Stimulated activated CD4-positive, alpha-beta T cell treated with anti-CD3 and anti-CD28 coated beads, Interleukin-15, amount 100 ng/mL, for 24 hours (primary cell): ENCODE measurements at places on chromosomes 12 and 14.

- no peak for DNase-seq
These were observed 112.2 kb downstream of the CHST11 start for GRCh38 chr12:104568935-104569334.

DNA sequence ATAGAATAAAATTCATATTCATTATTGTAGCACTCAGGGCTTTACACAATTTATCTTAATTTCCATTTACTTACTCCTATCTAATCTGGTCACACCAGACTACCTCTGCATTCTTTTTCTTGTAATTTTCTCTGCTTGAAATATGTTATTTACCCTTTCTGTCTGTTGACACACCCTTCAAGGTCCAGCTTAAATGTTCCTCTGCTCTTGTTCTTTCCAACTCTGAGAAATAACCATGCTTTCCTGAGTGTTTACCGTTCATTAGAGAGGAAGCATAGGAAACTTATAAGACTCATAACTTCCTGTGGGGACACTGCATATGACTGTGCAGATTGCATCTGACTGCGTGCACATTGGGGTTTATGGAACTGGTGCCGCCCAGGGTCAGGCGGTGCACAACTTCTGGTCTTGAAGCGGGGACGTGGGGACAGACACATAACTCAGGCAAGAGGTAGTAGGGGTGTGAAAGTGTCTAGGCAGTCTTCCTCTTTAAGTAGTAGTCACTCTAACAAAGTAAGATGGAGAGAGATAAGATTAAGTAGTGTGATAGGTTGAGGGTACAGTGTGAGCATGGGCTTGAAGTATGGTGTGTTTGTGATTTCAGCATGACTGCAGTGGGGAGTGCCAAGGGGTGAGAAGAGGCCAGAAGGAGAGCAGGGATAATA is 42.6 kb upstream of the FOXJ2 start:
- DNase-seq: peak; percentile 84

- peak; percentile 66 for DNase-seq
These were observed 17.6 kb downstream of the BATF start for GRCh38 chr14:75539561-75540478.

DNA sequence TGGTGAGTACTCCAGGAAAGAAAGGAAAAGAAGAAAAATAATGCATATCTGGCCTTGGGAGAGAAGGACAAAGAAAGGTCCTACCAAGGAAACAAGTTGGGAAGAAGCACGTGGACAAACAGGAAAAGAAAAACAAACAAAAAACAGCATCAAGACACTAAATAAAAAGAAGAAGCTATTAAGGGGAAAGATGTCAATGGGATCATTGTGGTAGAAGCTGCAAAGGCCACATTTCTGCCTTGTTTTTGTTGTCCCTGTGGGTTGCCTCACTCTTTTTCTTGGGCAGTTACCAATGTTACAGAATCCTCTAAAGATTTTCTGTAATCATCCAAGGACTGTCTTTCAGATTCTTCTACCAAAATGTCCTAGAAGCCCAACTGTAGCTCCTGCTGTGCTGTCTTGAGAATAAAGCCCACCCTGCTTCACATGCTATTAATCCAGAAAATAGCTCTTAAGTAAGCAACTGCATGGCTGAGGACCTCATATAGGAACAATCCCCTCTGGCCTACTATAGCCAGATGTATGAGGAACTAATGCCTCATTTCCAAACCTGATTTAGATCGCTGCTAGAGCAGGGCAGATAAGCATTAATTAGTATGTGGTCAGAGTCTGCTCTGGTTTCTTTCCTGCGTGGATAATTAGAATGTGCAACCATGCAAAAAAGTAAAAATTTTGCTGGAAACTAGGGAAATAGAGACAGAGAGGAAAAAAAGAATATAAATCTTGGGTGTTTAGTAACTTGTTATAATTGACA is 10.2 kb upstream of the CPNE8 start:
- no peak for DNase-seq

GRCh38 chr14:52895000-52895399 is 55.9 kb downstream of the FERMT2 start:
- no peak for DNase-seq

- no peak for DNase-seq
These were observed 19.1 kb upstream of the DNM1L start for GRCh38 chr12:32659908-32660440.

DNA sequence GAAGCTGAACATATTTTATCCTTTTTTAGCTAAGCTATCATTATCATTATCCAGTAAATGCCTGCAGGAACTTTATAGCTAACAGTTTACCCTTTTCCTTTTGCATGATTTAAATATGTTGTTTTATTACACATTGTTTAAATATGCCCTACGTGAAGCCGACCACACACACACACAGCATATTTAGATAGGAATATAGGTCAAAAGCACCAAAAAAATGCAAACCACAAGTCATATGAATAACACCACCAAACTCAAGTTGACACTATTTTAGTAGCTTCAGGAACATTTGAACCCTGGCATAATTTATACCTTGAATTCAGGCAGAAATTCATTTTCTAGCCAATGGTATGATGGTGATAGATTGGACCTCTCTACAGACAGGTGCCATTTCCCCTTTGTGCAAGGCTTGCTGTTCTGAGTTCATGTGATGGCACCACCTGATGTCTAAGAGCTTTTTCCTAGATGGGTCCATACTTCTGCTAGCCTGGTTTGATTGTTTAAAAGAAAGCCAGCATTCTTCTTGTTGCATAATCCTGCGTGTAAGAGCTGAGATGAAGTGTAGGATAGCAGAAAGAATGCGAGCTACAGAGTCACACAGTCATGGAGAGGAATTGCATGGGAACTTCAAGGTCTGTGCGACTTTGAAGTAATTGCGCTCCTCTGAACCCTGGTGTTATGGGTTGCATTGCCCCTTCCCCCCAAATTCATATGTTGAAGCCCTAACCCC is 454.8 kb upstream of the SOX5 start:
- no peak for DNase-seq

DNA sequence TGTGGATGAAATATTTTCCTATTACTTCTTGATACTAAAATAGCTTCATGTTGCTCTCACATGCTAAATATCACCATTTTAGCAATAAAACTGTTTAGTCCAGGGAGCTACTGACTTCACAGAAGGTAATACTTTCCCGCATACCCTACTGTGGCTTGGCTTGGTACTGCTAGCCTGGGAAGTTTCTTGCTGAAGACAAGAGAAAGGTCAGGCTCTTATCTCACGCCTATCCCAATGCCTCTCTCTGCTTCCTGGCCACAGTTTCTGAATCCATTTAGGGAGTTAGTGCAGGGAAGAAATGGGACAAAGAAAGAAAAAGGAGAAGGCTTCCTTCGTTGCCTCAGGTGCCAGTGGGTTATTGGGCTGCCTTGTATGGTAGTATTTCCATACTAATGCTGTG is 228.3 kb downstream of the MDGA2 start:
- DNase-seq: no peak

DNA sequence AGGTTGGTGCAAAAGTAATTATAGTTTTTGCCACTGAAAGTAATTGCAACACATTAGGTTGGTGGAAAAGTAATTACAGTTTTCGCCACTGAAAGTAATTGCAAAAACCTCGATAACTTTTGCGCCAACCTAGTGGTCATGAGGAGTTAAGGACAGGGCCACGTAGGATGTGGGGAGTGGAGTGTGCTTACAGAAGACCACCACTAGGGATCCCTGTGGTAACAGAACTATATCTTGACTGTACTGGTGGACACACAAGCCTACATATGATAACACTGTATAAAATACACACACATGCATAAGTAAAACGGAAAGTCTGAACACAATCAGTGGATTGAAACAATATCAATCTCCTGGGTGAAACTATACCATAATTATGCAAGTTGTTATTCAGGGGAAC is 187.4 kb upstream of the ABCD2 start:
- no peak for DNase-seq

- DNase-seq: peak; percentile 42
These were observed 27.7 kb downstream of the CLMN start for GRCh38 chr14:95291859-95292542.

DNA sequence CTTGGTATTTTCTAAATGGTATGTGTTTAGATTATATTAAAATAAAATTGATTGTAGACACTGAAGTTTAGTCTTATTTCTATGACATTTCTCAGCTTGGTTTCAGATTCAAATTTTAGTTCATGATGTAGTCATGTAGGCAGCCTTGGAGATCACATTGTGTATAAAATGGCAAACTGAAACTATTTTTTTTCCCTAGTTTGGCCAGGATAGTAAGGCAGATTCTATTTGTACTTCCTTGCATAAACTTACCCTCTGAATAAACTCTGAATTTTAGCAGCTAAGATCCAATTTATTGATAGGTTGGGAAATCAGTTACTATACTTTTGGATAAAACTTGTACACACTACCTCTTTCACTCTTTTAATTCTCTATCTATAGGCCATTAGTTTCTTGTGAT is 30.4 kb downstream of the PAPOLA start:
- no peak for DNase-seq

DNA sequence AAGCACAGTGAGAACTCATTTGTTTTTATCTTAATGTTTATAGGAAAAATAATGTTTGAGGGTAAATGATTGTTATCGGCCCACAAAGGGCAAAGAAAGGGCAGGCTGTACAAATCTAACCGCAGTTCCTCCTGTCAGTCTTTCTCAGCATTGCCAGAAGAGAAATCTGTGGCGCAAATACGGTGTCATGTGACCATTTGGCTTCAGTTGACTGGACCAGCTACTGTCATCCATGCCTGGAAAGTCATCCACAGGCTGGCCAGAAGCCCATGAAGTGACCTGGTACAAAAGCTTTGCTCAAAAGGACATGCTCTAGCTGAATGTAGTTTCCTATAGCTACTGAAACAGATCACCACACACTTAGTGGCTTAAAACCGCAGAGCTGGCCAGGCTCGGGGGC is 43.6 kb downstream of the HCAR2 start:
- DNase-seq: no peak

GRCh38 chr12:132536102-132536876 is 46.3 kb downstream of the FBRSL1 start:
- DNase-seq: no peak

- DNase-seq: no peak
These were observed 1067.9 kb downstream of the BCL11B start for GRCh38 chr14:98204139-98204538.

DNA sequence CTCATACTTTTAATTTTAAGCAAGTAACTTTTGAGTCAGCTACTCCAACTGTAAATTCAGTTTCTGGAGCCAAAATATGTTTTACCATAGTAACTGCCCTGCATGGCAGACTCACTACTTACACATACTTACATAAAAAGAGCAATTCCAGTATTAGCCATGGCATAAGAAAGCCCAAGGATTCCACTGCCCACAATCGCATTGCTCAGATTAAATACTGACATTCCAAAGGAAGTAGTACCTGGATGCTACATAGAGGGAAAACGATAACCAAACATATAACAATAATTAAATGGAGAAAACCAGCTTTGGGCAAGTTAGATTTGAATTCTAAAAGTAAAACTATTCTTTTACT is 2.2 kb downstream of the SLC38A2 start:
- no peak for DNase-seq

DNA sequence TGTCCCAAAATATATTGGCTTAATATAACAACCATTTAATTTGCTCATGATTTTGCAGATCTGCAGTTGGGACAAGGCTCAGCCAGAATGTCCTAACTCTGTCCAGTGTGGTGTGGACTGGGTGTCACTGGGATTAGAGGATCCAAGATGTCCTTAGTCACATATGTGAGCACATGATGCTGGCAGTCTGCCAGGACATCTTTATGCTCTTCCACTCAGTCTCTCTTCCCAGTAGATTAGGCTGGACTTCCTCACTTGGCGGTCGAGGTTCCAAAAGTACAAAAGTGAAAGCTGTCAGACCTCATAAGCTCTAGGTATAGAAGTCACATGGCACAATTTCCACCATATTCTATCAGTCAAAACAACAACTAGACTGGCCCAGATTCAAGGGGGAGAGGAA is 167.9 kb upstream of the NTF3 start:
- no peak for DNase-seq

- no peak for DNase-seq
These were observed 1293.7 kb downstream of the TMEM121 start for GRCh38 chr14:106820119-106820518.

- no peak for DNase-seq
These were observed 602.8 kb downstream of the ALG10 start for GRCh38 chr12:34625116-34625515.

DNA sequence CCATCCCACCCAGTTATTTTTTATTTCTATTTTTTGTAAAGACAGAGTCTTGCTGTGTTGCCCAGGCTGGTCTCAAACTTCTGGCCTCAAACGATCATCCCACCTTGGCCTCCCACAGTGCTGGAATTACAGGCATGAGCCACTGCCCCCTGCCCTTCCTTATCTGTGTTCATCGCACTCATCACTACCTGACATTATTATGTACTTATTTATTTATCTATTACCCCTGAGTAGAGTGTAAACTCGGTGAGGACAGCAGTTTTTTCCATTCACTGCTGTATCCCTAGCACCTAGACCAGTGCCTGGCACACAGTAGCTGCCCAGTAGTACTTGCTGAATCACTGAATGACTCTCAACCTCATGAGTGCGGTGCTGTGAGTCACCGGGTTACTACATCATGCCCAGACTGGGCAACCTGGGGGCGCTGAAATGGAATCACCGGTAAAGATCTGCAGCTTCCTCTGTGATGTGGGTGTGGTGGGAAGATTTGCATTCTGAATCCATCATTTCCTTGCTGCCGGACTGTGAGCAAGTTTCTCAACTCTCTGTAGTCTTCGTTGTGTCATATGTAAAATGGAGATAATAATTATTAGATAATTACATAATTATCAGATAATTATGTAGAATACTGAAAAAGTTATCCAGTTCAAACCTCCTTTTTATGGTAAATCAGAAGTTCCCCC is 81.9 kb upstream of the USP44 start:
- DNase-seq: peak; percentile 22

GRCh38 chr14:102593825-102594137 is 1.3 kb downstream of the RCOR1 start:
- DNase-seq: no peak

- DNase-seq: peak; percentile 32
These were observed 186.7 kb upstream of the NEDD1 start for GRCh38 chr12:96720363-96720705.

GRCh38 chr12:101713059-101713682 is 15.7 kb downstream of the CHPT1 start:
- no peak for DNase-seq

- no peak for DNase-seq
These were observed 30.8 kb downstream of the CACNA1C start for GRCh38 chr12:2083561-2083960.

- DNase-seq: no peak
These were observed 99.6 kb upstream of the HECTD1 start for GRCh38 chr14:31307198-31307597.

- peak; percentile 81 for DNase-seq
These were observed 30.7 kb downstream of the DAD1 start for GRCh38 chr14:22558221-22558913.

GRCh38 chr14:22508150-22508457 is 80.9 kb downstream of the DAD1 start:
- no peak for DNase-seq

- no peak for DNase-seq
These were observed 222.8 kb downstream of the SOX5 start for GRCh38 chr12:23726646-23727045.

- DNase-seq: no peak
These were observed 16.2 kb upstream of the PLEKHG3 start for GRCh38 chr14:64688031-64688430.

GRCh38 chr12:119479121-119479561 is 114.4 kb upstream of the TMEM233 start:
- no peak for DNase-seq
